ENCODE measurements at places on chromosomes 3 and 15.

- DNase-seq, result no peak
Measured at GRCh38 chr3:161350916-161351315, 20.4 kb downstream of the SPTSSB start.

- DNase-seq, result peak; percentile 89
Measured at GRCh38 chr15:81334768-81335435, 11.0 kb upstream of the STARD5 start.

- DNase-seq, result no peak
Measured at GRCh38 chr3:115652738-115653137, 29.4 kb downstream of the GAP43 start.

DNA sequence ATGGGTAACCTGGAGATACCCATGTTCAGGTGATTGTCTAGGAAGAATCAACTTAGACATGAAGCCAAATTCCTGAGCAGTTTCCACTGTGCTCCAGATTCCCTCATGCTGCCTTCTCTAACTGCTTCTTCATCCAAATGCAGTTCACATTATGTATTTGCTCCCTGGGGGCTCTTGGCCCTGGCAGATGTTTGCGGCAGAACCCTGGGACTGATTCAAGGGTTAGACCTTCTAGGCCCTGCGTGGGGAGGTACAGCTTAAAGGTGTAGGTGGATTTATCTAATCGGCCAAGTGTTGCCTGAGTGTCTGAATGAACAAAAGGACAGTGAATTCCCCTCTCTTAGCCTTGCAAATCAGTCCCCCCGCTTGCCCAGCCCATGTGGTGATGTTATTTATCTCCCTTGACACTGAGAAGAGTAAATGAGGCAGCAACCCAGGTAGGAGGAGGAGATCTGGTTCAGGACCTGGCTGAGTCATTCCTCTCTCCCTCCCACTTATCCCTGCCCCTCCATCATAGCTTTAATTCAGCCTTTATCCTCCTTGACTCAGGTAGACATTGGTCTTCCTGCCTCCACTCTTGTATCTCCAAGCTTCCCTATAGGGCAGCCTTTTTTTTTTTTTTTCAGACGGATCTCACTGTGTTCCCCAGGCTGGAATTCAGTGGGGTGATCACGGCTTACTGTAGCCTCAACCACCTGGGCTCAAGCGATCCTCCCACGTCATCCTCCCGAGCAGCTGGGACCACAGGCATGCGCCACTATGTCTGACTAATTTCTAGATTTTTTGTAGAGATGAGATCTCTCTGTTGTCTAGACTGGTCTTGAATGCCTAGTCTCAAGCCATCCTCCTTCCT, 54.8 kb downstream of the MAGEF1 start:
- no peak for DNase-seq

DNA sequence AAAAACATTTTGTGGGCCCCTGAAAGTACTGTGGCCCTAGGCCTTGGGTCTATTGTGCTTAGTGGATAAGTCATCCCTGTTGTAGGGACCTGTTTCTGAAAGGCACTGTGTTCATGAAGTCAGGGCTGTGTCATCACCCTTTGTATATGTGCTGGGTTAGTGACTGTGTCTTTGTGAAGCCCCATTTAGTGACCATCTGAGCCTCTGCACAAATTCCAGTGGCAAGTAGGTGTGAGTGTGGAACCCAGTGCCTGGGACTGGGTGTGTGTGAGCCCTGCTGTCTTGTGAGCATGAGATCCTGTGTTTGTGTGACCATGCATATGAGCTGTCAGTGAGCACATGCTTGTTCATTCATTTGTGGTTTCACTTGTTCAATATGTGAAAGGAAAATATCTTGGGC, 1.2 kb upstream of the HYAL1 start:
- DNase-seq, result no peak

DNA sequence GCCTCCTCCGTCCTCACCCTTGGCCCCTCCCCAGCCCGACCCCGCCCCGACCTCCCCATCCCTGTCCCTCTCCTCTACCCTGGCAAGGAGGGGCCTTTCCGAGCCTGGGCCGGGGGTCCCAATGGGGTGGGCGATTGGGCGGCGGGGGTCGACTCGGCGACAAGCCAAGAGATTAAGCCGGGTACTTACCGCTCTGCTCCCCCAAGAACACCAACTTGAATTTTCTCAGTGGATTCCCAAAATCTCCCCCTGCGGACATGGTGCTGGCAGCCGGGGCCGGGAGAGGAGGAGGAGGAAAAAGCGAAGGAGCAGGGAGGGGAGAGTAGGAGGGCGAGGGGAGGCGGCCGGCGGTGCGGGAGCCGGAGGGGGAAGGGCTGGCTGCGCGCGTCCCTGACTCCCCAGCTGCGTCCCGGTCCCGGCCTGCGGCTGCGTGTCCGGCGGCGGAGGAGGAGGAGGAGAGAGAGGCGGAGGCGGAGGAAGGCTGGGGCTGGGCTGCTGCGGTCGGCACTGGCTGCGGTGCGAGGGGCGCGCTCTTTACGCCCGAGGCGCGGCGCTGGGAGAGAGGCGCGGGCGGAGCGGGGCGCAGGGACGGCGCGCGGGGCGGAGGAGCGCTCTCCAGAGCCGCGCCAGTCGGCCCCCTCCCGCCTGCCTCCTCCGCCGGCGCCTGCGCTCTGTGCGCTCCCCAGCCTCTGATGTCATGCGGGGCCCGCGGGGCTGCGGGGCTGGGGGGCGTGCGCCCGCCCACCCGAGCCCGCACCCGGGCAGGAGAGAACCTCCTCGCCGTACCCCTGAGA, at the start of gene RAB6B:
Gene RAB6B, minus strand, starts transcription at position 675 of the 794 bp plus-strand sequence. Its CDS starts 416 bp downstream, at position 259.
- DNase-seq, result no peak

GRCh38 chr3:58266577-58266976, 29.0 kb downstream of the ABHD6 start:
- no peak for DNase-seq

DNA sequence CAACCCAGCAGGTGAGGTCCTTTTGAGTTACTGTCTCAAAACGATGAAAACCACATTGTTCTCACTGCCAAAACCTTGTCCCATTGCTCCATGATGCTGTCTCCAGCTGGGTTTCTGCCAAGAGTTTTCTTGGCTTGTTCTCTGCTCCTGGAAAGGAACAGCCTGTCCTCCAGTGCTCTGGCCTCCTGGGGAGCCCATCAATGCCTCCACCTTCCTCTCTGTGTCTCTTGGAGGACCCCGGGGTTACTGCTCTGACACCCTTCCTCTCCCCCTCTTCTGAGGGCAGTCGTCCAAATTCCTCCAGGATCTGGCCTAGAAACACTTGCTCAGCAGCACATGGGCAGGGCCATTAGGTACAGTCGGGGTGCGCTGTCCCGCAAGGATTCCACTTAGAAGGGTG, 63.9 kb upstream of the RGMA start:
- DNase-seq, result no peak

DNA sequence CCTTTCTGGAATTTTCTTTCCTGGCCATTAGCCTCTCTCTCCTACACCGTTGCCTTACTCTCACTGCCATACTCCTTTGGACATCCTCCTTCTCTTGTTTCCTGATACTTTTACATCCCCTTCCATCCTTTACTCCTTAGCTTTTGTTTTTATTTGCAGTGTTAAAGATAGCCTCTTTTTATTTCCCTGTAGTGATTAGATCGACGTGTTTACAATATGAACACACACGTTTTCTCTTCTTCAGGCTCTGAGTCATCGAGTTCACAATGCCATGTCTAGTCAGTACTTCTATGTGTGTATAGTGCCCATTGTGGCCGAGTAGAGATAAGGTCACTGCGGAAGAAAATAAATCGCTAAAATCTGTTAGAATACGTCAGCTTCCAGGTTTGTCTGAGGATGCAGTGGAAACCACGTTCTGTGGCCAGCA, 208.5 kb downstream of the LPP start:
- DNase-seq, result no peak

- no peak for DNase-seq
Measured at GRCh38 chr3:114274929-114275328, 18.9 kb upstream of the TIGIT start.

DNA sequence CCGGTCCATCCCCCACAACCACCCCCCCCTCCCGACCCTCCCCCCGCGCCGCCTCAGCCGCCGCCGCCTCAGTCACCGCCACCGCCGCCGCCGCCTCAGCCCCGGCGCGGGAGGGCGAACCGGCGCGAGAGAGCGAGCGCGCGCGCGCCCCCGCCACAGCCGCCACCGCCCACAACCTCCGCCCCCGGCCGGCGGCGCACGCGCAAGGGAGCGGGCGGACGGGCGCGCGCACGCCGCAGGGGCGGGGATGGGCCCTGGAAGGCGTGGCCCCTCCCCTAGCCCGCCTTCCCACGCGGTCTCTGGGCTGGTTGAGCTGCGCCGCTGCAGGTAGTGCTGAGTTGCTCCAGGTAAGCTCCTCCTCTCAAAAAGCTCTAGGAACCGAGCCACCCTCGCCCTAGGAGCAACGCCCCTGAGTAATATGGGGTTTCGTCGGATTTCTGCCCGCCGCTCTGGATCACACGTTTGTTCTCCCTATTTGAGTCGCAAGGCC, at the start of gene TMCC1:
Gene TMCC1, minus strand, starts transcription at position 131 of the 490 bp plus-strand sequence.
- DNase-seq, result peak; percentile 69

- DNase-seq, result no peak
Measured at GRCh38 chr3:49238274-49239127, 38.5 kb downstream of the C3orf62 start.

DNA sequence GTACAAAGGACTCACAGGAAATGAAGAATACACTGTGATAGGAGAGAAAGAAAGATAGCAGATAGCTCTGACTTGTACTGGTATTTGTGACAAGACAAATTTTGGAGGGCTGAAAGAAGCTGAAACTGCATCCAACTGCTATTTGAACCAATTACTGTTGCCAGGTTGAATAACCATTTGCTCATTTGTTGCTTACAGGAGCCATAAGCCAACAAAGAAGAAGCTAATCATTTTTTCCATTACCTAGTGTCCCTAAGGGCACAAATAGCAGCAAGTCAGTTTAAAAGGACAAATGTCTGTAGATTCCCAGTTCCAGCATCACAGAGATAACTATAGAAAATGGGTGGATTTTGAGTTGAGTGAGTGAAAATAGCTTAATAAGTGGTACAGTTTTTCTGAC, 376.9 kb upstream of the ARPP21 start:
- DNase-seq, result no peak

DNA sequence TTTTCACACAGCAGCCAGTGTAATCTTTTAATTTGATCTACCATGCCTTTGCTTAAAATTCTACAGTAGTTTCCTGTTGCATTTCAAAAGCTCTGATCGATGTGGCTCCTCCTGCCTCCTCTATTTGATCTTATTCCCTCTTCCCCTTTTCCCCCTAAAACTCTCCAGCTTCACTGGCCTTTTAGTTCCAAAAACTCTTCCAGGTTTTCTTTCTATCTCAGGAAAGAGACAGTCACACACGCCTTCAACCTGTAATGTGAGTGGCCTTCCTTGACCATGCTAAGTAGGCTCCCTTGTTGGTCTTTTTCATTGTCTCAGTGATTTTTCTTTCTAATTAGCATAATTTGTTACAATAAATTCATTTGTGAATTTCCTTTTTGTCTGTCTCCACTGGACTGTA, 985 bp downstream of the TEX9 start:
- no peak for DNase-seq

GRCh38 chr3:26766031-26766430, 143.5 kb downstream of the LRRC3B start:
- no peak for DNase-seq

DNA sequence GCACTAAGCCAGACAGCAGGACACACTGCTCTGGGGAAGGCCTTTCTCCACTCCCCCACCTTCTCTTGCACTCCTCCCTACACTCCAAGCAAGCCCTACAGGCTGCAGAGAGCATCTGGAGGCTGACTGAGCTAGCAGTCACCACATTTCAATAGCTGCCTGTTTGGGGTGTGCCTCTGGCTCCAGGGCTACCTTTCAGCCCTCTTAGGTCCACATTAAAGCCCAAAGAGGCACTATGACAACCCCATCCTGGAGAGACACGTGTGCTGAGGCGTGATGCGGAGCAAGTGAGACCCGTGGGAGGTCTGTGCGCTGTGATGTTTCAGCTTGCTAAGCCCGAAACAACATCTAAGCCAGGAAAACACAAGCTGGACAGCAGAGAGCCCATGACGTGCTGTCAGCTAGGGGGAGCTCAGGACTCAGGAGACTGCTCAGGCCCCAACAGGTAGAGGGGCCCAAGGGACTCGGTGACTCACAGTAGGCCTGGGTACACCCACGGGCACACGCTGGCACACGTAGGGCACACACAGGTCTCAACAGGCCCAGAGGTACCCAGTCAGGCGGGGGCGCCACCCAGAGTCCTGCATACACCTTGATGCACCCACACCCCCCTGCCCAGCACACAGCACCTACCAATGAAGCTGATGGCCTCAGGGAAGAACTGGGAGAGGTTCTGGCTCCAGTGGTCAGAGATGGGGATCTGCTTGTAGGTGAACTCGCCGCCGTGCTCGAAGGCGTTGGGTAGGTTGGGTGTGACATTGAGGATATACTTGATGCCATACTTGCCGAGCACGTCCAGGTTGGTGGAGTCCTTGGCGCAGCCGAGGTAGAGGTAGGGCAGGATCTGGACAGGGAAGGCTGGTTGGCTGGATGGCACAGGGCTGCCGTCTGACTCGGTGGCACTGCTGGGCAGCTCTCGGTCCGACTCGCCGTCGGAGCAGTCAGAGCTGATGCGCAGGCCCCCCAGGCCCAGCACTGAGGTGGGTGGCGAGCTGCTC, 2.8 kb downstream of the DUSP7 start:
- no peak for DNase-seq

DNA sequence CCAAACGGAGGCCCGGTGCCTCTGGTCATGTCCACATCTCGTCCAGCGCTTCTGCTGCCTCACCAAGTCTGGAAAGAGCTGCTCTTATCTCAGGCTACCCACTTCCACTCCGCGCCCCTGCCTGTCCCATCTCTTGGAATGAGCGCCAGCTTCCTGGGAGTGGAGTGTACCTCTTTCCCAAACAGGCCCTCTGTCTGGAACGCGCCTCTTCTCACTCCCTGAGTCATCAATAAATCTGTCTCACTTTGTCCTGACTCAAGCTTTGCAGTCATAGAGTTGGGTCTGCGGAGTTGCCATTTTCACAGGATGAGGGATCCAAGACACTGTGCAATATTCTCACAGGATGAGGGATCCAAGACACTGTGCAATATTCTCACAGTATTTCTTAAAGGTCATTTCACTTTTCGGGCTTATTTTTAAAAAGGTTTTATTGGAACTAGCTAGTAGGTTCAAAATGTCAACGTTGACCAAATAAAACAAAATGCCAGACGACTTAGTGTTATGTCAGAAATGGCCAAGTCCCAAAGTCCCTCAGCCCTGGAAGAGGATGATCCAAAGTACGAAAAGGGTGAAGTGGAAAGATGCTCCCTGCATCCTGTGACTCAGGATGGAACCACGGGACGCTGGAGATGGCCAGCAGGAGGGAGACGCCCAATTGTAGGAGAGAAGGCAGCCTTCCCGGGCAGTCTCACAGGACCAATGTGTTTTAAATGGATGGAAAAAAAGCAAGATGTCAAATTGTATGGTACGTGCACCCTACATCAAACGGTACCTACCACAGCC, 81.1 kb downstream of the CHSY1 start:
- no peak for DNase-seq

DNA sequence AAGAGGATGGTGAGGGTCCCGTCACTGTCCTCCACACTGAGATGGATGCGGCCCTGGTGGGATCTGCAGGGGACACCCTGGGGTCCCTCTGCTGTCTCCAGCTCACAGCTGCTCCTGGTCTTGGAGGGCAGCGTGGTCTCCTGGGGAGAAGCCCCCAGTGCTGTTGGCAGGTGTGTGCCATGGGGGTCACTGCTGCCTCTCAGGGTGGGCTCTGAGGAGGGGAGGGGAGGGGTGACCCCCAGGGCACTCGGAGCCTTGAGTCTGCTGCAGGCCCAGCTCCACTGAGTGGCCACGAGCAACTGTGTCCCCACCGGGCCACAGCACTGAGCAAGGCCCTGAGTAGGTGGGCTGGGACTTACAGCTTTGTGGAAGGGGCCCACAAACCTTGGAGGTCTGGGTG, 34.7 kb downstream of the KLHL25 start:
- no peak for DNase-seq
